ENCODE measurements at places on chromosomes 4 and X.

DNA sequence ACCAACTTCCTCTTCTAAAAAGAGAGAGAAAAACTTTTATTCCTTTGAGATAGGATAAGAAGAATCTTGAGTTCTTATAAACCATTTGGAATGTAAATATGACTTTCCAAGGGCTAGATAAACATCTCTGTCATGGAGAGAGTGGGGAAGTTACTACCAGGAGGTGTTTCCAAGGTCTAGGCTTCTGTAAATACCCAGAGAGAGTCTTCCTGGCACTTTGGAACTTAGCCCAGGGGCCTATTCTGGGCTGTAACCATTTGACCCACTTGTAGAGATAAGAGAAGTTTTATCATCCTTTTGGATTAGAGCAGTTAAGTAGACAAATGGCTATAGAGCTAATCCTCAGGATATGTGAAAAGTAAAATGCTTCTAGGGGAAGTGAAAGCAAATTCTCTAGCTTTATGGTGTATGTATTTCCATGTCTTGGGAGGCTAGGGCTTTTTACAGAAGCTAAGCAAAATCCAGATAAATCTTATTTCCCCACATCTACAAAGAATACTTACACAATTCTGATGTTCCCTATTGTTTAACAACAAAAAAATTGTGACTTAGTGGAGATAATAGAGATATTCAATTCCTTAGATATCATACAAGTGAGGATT is 51.1 kb downstream of the MCUB start:
- no peak for DNase-seq

GRCh38 chrX:21493226-21493830 is 119.1 kb downstream of the CNKSR2 start:
- DNase-seq, result no peak

DNA sequence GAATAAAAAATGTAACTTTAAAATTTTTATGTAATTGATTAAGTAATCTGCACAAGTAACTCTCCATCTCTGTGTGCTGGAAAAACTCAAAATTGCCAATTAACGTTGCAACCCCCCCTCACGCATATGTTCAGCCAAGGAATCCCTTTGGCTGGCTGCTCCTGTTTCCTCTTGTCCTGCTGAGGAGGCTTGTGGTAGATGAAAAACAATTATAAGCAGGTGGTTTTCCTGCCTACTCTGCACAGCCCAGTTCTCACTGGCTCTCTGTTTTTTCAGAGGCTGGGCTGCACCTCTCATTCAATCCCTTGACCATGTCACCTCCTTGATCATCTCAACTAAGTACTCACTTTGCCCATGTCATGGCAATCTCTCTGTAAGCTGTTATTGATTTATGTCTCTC is 1068.4 kb downstream of the ARAP2 start:
- no peak for DNase-seq

DNA sequence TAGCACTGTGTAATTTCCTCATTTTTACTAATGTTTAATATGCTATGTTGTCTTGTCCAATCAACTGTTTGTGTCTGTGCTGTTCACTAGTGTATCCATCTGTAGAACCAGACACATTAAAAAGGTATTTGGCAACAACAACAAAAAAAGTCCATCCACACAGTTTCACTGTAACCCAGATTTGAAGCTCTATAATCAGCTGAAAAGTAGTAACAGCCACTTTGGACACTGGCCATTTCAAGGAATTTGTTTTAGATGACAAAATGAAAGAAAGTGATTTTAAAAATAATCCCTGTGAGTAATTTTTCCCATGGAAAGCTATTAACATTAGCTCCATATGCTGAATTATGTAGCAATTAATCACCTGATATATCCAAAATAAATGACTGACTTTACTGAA is 2.2 kb upstream of the FBXL5 start:
- no peak for DNase-seq

DNA sequence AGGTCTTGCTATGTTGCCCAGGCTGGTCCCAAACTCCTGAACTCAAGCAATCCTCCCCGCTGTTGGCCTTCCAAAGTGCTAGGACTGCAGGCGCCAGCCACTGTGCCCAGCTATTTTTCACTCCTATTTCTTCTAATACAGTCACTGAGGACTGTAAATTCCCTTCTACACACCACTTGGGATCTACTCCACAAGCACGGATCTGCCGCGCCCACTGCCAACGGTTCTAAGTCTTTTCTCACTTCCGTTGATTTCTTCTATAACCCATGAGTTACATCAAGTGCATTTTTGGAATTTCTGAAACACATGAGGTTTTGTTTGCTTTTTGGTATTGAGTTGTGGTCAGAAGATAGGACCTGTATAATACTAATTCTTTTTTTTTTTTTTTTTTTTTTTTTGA is 48.6 kb downstream of the FAM53A start:
- DNase-seq, result no peak

- no peak for DNase-seq
These were observed 1804.7 kb downstream of the STIM2 start for GRCh38 chr4:28665306-28665705.

GRCh38 chr4:185730387-185730786 is 81.6 kb downstream of the SORBS2 start:
- no peak for DNase-seq
